ENCODE measurements at places on chromosomes 5 and 9. TPM values are rescaled to one million over a fixed set of nuclear protein-coding genes. Genes with fewer than 3 reads are reported as not detected.

DNA sequence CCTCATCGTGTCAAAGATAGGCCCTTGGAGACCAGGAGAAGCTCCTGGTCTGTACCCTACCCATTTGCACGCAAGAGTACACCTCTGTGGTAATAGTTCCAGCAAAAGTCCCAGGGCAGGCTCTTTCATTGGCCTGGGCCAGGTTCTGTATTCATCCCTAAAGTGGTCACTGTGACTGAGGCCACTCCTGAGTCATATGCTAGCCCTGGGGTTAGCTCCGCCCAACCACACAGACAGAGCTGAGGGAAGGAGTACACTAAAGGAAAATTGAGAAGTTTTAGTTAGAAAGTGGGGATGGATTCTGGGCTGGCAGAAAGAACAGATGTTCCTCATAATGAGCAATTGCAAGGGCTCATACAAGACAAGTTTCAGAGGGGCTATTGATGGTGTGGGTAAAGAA, 206.7 kb downstream of the ARHGAP26 start:
- H3K4me3 ChIP-seq, result no peak overlapping the region
- DNase-seq, result no peak
- no peaks in the 10 kb centered on the region for H3K27me3 ChIP-seq
- H3K4me1 ChIP-seq, result peaks cover 20% of the 10 kb centered on the region
- H3K36me3 ChIP-seq, result no peaks in the 10 kb centered on the region

DNA sequence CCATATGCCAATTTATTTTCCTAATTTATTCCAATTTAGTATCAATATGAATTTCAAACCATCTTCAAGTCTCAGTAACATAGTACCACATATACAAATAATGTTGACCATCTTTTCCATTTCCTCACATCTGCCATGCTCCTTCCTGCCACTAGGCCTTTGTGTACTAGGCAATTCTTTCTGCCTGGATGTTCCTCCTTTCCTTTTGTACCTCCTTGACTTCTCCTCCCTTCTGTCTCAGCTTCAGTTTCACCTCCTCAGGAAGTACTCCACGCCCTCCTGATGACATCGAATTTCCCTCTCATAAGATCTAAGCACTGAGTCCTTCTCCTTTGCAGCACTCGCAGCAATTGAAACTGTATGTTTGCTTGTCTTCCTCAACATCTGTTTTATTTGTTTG, 53.9 kb downstream of the MEF2C start:
- no peaks in the 10 kb centered on the region for H3K36me3 ChIP-seq
- peaks cover 39% of the 10 kb centered on the region for H3K4me1 ChIP-seq
- H3K4me3 ChIP-seq, result no peak overlapping the region
- no peaks in the 10 kb centered on the region for H3K27me3 ChIP-seq
- H3K27ac ChIP-seq, result no peak overlapping the region

- peaks cover 9% of the 10 kb centered on the region for H3K4me1 ChIP-seq
- DNase-seq, result no peak
- no peaks in the 10 kb centered on the region for H3K36me3 ChIP-seq
- no peaks in the 10 kb centered on the region for H3K27me3 ChIP-seq
Observed at GRCh38 chr9:124130277-124131075, 118.9 kb downstream of the LHX2 start.

CSF1R gene
- not detected for total RNA-seq

SLC36A3 gene
- not detected for total RNA-seq

BTNL9 gene
- total RNA-seq, result 5.0 TPM

Data from Calu3 (cell line).